Stomach (tissue), 19 donors: ENCODE measurements at places on chromosomes 7 and 10.

GRCh38 chr7:16644157-16644556 is 1.4 kb downstream of the ANKMY2 start:
- DNase-seq, result no peak

DNA sequence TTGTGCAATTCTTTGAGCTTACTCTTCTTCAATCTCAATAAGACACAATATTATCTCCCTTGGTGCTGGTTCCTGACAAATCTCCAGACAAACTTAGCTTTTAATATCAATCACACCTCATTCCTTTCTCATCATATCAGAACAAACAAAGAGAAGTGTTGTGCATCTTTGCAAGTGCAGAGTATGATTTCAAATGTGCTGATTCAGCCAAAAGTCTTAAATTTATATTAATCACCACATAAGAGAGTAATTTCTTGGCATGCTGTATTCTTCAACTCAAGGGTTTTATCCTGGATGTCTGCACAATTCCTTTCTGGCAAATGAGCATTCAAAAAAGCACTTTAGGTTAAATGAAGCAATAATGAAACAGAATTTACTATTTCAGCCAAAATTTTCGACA is 877.8 kb downstream of the ANKRD7 start:
- DNase-seq, result no peak

DNA sequence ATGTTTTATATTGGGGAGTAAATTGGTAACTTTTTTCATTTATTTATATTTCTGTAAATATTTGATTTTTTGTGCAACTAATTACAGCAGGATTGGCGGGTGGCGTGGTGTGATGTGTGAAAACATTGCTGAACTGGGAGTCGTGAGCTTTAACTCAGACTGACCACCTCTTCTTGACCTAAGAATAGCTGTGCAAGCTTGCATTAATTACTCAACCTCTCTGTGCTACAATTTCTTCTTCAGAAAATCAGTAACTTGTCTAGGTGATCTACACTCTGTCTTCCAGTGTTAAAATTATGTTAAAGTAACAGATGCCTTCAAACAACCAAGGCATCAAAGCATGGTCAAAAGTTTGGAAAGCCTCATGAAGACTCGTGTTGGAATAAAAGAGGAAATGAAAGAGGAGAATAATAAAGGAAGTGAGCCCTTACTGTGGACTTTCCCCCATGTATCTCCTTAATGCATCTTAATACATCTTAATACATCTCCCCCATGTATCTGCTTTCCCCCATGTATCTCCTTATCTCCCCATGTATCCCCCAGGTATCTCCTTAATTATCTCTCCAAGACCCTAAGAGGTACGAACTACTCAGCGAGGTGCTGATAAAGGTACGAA is 71.2 kb downstream of the SVIL start:
- no peak for DNase-seq

DNA sequence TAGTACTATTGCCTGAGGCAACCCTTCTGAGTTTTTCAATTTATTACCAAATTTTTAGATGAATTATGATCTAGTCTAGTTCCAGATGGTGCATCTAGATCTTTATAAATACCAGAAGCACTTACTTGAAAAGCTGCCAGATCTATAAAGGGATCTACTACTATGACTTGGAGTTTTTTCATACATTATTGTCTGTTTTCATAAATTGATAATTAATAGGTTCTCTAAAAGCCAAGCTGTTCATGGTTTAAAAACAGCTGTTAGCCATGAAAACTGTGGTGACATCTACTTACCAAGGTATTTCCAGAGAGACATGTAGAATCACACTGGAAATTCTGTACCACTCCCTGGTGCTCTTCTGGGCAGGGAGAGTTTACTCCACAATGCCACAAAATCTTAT is 786.5 kb upstream of the C7orf33 start:
- no peak for DNase-seq

- no peak for DNase-seq
Observed at GRCh38 chr10:93493162-93493561, 3.2 kb upstream of the CEP55 start.

GRCh38 chr10:82089327-82089726 is 214.3 kb downstream of the NRG3 start:
- DNase-seq, result no peak

DNA sequence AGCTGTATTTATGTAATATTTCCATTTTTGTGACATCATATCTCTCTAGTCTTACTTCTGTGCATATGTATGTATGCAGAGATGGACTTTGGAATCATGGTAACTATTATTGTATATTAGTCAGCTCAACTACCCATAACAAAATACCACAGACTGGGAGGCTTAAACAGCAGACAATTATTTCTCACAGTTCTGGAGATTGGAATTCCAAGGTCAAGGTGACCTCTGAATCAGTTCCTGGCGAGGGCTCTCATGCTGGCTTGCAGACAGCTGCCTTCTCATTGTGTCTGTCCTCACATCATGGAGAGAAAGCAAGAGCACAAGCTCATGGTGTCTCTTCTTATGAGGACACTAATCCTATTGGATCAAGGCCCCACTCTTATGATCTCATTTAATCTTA is 79.1 kb downstream of the RAMP3 start:
- no peak for DNase-seq

DNA sequence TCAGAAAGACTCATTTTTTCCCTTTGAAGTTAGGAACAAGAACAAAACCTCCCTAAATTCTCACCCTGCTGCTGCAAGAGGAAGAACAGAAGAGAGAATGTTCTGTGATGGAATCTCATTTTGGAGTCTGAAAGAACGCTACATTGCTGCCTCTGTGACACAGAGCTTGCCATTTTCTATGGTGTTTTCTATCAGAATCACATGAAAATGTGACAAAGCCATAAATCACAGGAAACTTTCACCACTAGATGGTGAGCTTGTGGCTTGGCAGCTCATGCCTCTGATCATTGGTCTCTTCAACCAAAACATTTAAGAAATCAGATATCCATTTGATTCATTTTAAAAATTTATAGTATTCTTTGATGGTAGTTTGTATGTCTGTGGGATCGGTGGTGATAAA is 82.9 kb downstream of the CADPS2 start:
- no peak for DNase-seq

DNA sequence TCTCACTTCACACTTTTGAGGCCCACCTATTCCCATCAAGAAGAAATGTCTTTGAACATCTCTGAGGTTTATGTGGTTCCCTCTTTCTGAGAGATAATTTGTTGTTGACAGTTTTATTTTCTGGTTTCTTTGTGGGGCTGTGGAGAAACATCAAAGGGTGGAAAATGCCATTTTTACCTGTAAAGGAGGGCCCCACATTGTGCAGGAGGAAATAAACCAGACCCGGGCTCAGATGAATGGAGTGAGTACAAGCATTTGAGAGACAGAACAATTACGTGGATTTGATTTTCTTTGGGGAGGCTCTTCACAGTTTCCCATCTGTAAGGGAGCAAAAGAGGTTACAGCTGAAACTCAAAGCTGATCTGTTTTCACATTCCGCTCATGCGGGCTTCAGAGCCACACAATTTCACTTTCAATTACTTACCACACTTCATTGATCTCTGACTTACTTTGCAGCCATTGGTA is 29.8 kb downstream of the ITPRIP start:
- DNase-seq, result no peak

DNA sequence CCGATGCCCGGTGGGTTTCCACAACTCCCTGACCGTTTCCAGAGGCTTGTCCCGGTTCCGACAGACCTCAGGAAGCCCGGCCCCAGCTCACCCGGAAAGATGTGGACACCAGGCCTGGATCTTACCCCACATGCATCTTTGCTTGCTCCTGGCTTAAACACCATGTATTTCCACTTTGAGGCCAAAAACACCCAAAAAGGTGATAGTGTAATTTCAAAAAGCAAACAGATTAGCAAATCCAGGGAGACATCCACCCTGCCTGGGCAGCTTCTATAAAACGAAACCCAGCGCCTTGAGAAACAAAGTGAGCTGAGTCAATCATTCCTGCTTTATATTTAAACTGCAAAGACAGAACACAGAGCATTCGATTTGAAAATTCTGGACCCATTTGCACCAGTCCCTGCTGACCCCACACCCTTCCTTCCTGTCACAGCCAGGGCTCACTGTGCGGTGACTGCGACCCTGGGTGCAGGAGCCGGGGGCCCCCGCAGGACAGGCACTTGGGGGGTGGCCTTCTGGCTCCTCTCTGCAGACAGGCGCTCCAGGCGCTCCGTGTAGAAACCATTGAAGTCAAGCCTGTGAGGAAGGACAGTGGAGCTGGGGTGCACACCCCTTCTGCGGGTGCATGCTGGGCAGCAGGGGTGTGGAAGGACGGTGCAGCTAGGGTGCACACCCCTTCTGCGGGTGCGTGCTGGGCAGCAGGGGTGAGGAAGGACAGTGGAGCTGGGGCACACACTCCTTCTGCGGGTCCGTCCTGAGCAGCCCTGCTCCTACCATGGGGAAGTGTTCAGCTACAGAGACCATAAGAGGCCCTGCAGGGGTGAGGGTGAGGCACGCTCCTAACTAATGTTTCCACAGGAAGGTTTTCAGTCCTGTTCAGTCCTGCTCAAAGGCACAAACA is 2.9 kb upstream of the ADAM8 start:
- DNase-seq, result no peak

DNA sequence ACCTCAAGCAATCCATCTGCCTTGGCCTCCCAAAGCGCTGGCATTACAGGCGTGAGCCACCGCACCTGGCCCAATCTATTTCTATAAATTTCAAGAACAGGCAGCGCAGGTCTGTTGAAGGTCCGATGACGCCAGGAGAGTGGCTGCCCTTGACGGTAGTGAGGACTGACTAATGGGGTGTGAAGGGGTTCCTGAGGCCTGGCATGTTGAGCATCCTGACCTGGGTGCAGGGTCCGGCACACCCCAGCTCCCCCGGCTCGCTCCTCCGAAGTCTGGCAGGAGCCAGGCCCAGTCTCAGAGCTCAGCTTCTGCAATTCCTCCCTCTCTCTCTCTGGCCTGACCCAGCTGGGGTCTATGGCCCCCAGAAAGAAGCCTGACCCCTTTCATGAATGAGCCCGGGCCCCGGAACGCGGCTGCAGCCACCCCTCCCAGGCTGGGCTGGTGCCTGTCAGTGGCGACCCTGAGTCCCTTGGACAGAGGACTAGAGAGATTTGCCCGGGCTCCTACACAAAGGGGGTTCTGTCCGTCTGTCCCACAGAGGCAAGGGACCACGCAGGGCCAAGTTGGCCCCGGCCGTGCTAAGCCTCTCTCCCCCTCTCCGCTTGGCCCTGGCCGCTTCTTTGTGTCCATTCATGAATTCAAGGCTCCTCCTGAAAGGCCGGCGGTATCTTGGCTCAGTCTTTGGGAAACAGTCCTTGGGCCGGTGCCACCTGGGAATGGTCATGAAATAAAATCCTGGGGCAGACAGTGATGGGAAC is 18.8 kb downstream of the MMD2 start:
- DNase-seq, result peak; percentile 30

DNA sequence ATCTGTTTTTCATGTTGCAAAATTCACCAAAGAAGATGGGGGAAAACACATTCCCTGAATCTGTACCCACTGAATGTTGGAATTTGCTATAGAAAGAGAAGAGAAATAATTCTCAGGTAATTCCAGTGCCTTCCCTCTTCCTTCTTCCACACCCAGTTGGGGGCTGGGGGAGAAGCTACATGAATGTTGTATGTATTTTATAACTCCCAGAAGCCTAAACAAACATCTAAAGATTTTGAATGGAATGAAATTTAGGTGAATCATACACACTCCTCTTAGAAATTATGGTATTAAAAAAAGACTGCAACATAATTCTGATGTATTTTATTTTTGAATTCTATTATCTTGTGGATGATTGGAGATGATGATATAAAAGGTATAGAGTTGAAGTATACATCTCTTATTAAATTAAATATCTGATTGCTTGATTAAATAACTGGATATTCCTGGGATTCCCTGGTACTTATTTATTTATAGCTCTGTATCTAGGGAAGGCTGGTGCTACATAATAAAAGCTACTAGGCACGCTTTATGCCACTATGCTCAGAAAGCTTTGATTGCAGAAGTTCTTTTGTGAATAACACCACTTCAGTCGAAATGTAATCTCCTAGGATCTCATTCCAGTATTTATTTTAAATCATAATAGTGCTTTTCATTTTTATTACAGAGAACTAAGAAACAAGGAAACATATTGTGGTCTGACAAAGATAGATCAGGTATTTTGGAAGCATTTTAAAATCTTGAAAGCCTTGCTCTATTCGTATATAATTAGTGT is 98.5 kb downstream of the MCU start:
- DNase-seq, result no peak

- no peak for DNase-seq
Observed at GRCh38 chr10:131910663-131911314, 10.0 kb downstream of the PPP2R2D start.

GRCh38 chr7:50379082-50379481 is 71.1 kb downstream of the FIGNL1 start:
- DNase-seq, result no peak

GRCh38 chr10:109945473-109946177 is 22.3 kb upstream of the XPNPEP1 start:
- DNase-seq, result no peak

DNA sequence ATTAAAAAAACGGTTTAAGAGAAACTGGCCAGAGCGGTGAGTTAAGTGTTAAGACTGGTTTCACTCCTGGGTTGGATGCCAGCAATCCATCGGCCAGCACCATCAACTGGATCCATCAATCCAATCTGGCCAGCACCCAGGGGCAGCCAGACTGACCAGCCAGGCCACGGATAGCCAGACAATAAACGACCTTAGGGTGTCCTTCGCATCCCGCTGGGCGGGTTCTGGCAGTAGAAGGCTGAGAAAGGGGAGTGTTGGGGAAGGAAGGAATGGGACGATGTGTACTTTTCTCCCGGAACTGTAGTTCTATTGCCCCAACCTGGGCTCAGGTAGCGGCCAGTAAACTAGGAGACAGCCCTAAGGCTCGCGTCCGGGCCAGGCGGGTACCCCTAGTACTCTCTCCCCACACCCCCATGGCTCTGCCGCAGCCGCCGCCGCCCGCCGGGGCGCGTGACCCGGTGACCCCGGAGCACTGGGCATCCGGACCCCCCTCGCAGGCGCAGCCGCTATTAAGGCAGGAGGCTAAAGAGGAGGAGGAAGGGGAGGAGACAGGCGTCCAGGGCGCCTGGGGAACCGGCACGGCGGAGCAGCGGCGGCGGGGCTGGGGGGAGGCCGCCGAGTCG is at the start of gene CASD1:
Gene CASD1, plus strand, starts transcription at position 546 of the 623 bp plus-strand sequence. CDS start 276 bp downstream, outside the sequence.
- DNase-seq, result peak; percentile 83

- DNase-seq, result peak; percentile 78
Observed at GRCh38 chr7:69598081-69598486, at the start of gene AUTS2. TSS of gene AUTS2 (plus strand) at chr7:69598475. CDS start at chr7:69599654, 1,179 bp downstream.
